ENCODE measurements at places on chromosomes 2 and 18.

DNA sequence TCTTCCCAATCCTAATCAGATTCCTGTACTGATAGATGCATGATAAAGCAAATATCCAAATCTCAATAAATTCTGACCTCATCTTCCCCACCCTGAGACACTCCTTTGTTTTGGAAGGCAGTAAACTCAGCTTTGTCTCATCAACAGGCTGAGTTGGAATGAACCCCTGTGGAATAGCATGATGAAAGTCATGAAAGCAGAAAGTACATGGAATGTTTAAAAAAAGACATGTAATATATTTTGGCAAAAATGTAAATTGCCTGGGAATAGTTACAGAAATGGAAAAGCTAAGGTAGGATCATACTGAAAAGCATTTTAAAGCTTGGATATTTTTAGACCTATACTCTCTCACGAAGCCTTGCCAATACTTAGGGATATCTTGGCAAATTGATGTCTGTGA is 468.7 kb upstream of the CDH7 start:
- DNase-seq, result no peak

- DNase-seq, result no peak
Observed at GRCh38 chr2:37457401-37457901, 113.0 kb downstream of the QPCT start.

DNA sequence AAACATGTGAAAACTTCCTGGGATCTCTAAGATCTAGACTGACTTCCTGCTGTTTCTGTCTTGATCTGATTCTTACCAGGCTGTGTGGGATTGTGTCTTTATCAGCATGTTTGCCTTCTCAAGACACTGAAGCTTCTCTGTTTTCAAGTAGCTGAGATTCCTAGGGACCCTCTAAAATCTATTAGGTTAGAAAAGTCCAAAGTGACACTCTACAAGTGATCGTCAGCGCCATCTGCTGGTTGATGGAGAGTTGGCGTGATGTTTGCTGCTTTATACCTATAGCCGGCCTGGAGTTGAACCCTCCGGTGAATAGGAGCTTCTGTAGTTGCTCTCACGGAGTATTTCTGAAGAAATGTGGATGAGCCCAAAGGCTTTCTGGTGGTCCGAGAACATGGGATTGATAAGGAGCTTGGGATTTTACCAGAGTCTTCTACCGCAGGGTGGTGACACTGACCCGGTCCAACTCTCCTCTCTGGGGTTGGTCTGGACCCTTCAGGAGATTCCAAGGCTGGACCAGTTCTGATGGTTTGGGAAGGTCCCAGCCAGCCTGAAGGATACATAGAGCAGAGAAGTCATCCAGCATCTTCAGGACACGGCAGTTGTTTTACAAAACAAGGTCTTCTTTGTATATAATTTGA is 96.0 kb upstream of the TTC39C start:
- no peak for DNase-seq

- no peak for DNase-seq
Observed at GRCh38 chr18:13809043-13809430, 14.9 kb upstream of the MC5R start.

DNA sequence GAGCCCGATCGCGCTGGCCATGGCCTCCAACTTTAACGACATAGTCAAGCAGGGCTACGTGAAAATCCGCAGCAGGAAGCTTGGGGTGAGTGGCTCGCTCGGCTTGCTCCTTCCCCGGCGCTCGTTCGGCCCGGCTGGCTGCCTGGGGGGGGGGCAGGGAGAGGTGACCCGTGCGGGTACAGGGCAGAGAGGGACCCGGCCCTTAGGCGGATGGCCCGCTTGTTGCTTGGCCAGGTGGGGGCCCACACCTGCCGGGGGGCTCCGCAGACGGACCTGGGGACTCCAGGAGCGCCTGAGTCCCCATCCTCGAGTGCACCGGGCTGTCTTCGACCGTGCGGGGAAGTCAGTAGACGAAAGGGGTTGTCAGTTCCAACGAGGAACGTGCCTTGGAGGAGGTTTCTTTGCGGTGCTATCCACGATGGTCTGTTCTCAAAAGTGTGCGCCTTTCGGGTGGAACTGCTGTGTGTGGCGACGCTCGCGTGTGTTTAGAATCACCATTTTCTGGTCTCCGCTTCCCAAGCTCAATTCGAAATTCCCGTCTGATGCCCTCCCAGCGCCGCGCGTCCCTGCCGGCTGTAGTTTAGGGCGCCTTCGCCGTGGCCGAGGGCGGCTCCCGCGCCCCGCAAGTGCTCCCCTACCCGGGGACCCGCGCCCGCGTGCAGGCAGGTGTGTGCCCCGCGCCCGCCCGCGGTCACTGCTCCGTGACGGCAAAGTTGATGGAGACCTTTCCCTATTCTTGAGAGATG is 711 bp downstream of the DOK6 start:
- no peak for DNase-seq

GRCh38 chr2:138846216-138846821 is 66.1 kb upstream of the NXPH2 start:
- DNase-seq, result peak; percentile 19

DNA sequence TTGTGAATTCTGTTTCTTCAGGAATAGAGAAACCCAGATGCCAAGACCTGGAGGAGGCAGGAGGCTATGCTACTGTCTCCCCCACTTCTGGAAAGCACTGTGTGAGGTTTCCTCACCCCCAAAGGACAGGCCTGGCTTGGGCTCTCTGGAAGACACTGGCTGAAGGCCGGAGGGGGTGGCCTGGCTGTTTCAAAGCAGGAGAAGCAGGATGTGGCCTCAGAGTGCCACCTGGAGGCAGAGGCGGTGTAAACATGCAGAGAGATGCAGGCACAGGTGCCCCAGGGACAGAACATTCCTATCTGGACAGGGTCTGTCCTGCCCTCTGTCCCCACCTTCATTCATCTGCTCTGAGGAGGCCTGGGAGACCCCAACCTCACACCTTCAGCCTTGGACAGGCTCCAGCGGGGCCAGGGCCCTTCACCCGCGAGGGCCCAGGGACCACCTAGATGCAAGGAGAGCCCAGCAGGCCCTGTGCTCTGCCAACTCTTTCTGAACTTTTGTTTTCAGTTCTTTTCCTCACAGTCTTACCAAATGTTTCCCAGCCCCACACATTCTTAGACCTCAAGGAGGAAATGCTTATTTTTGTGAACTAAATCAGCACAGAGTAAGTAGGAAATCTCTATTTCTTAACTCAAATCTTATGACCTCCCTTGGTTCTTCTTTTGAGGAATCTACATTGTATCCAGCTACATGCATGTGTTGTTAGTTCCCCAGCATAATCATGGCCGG is 79.2 kb downstream of the LONRF2 start:
- peak; percentile 15 for DNase-seq

- DNase-seq, result no peak
Observed at GRCh38 chr2:169590804-169591203, 6.7 kb downstream of the PPIG start.

DNA sequence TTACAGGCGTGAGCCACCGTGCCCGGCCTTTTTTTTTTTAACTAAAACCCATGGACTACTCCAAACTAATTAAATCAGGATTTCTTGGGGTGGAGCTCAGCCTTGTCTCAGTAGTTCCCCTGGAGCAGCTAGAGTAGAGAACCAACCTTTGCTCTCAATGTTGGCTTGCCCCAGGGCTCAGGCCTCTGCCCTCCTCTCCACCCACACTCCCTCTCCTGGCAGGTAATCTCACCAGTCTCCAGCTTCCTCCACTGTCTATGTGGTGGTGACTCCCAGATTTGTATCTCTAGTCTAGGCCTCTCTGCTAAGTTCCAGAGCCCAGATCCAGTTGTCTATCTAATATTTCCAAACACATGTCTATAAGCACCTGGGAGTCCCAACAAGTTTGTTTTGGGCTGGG is 9.6 kb upstream of the MTA3 start:
- DNase-seq, result peak; percentile 19

DNA sequence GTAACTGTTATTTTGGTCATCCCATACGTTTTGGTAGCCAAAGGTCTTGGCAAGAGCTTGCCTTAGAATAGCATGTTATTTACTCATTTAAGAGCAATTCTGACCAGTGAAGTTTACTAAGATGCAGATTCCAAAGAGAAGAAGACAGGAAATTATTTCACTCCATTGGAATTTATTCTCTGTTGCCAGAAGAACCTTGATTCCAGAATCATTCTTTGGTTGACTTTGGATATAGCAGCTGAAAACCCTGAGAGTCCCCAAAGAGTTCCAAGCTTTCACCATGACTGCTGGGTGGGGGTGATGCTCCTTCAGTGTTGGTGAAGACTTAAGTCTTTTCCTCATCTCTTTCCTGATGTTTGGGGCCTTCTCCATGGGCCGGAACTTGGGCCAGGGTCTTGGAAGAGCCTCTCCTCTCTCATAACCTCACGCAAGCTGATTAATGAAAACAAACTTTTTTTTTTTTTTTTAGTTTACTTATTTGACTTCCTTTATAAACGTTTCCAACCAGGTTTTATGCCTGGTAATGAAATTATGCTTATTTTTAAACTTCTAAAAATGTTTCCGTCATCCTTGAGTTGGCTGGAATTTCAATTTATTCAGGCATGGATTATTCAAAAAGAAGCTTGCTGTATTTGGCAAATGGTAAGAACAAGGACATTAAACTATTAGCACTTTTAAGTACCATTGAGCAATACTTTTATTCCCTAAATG is 192.0 kb downstream of the MTX2 start:
- no peak for DNase-seq

DNA sequence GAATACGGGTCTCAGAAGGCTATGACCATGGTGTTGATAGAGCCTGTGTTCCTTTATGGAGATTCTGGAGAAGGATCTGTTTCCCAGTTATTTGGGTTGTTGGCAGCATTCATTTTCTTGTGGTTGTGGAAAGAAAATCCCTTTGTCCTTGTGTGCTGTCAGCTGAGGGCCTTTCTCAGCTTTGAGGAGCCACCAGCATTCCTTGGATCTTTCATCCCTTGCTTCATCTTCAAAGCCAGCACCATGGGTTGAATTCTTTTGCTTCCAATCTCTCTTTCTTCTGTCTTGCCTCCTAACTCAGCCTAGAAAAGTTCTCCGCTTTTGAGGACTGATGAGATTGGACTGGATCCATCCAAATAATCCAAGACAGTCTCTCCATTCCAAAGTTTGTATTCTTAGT is 103.2 kb upstream of the MMADHC start:
- no peak for DNase-seq

- no peak for DNase-seq
Observed at GRCh38 chr2:120348737-120349439, 3.0 kb downstream of the INHBB start.
